ENCODE measurements at places on chromosomes 16 and 17. TPM values are rescaled to one million over a fixed set of nuclear protein-coding genes. Genes with fewer than 3 reads are reported as not detected.
A peak's percentile ranks its signal among the peaks of the same experiment; 100 is the strongest.

NOTUM gene
- polyA plus RNA-seq: 2.2 TPM

USP43 gene
- polyA plus RNA-seq: 8.0 TPM

HOXB13 gene
- not detected for polyA plus RNA-seq

IRX3 gene
- 20.1 TPM for polyA plus RNA-seq

CDH1 gene
- 91.5 TPM for polyA plus RNA-seq

SEPTIN1 gene
- polyA plus RNA-seq: 1.8 TPM

- DNase-seq: no peak
Measured at GRCh38 chr17:20966870-20967269, 75.9 kb downstream of the USP22 start.

DNA sequence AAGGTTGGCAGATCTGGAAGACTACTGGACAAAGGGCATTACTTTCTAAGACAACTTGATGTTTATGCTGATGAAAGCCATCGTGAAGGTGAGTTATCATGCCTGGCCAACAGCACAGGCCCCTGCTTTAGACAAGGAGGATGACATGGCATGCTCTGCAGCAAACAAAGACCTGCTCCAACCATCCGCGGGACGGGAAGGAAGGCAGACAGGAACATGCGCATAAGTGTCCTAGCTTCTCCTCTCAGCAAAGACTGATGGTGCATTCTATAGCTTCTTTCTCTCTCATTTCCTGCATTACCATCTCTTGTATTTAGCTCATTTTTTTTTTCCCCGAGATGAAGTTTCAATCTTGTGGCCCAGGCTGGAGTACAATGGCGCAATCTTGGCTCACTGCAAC is 5.4 kb downstream of the NPLOC4 start:
- no peak for DNase-seq

DNA sequence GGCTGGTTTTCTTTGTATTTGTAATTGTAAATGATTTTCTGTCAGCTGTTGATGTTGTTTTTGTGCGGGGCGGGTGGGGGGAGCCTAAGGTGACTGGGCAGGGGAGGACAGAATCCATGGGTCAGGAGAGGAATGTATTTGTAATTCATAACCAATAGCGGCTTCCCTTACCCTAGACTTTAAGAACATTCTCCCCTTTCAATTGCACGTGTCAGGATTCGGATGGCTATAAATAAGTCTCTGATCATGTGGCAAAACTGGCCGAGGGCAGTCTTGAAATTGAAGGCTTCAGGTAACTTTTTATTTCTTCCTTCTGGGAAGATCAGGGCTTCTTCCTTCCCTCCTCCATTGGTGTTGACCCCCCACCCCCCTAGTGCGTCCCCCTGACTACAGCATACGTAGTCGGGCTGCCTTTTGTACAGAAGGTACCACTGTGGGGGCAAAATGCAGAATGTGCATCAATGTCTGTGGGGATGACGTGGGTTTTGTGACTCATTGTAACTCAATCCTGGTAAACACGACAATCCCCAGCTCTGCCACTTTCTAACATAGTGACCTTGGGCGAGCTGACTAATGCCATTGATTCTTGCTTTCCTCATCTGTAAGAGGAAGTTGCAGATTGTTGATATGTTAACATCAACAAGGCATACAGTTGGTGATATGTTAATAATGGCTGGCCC is 16.2 kb downstream of the MARCHF10 start:
- DNase-seq: no peak

DNA sequence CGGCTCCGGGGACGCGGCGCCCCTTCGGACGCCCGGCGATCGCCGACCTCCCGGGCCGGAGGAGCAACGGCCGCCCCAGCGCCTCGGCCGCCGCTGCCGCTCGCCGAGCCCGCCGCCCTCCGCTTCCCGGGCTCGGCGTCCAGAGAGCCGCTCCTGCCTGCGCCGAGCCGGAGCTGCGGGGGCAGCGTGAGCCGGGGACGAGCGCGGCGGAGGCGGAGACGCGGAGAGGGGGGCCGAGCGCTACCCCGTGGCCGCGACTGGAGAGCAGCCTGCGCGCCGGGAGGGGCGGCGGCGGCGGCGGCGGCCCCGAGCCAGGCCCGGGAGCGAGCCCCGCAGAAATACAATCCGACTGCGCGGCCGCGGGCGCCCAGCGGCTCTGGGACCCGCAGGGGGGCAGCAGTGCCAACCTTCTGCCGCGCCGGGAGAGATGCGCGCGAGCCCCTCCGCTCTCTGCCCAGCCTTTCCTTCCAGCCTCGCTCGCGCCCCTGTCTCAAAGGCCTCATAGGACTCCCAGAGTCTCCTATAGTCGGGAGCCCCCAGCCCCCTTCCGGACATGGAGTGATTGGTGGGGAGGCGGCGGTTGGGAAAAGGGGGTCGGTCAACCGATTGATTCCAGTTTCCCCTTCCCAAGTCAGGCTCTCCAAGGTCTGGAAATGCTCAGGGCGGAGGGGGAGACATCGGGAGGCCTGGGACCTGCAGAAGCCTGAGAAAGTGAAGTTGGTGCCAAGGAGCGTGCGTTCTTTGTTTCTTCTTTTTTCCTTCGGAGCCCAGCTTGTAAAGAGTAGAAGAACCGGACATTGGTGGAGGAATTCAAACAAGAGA is 1.0 kb upstream of the SDK2 start:
- peak; percentile 76 for DNase-seq

DNA sequence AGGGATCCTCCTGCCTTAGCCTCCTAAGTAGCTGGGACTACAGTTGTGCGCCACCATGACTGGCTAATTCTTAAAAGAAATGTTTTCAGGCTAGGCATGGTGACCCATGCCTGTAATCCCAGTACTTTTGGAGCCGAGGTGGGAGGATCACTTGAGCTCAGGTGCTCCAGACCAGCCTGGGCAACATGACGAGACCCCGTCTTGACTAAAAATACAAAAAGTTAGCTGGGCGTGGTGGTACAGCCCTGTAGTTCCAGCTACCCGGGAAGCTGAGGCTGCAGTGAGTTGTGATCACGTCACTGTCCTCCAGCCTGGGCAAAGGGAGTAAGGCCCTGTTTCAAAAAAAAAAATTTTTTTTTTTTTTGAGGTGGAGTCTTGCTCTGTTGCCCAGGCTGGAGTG is 173.1 kb downstream of the SEC14L1 start:
- DNase-seq: no peak

DNA sequence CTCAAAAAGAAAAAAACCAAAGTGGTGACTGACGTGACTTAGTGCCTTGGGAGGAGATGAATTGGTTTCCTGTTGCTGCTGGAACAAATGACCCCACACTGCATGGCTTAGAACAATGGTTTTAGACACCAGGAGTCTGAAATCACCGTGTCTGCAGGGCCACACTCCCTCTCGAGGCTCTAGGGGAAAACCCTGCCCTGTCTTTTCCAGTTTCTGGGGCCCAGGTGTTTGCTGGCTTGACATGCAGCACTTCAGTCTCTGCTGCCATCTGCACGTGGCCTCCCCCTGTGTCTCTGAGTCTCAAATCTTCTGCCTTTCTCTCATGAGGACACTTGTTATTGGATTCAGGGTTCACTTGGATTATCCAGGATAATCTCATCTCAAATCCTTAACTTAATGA is 323.8 kb upstream of the TNRC6C start:
- no peak for DNase-seq

DNA sequence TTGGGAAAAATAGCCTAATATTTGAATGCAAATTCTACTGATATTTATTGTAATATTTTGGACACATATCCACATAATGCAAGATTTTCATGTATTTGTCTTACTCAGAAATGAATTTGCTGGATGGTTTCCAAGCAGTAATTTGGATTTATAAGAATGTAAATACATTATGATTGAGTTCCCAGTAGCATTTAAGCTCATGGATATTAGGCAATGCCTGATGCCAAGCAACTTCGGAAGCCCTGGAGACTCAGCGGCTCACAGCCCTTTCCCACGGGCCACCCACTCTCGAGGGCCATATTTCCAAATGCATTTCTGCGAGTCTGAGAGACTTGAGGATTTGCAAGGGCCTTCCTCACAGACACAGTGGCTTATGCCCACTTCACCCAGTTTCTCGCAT is 62.1 kb upstream of the MYOCD start:
- no peak for DNase-seq

DNA sequence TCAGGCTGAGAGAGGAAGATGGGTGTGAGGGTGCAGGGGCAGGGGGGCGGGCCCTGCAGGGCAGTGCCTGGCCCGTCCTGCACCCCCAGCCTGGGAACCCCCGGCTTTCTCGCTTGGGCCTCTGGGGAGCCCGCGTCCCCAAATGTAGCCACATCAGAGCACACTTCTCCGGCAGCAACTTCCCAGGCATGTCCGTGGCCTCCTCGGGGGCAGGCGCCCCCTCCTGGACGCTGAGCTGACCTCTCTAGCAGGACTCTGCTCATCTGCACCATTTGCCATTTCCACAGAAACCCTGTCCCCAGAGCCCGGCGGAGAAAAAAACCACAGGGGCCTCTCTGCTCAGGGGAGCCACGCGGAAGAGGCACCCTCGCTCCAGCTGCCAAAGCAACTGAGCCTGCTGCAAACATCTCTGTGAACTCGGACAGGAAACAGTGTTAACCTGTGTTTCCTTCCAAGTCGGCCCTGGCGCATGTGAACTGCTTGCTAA is 63.4 kb downstream of the KLHDC4 start:
- no peak for DNase-seq

DNA sequence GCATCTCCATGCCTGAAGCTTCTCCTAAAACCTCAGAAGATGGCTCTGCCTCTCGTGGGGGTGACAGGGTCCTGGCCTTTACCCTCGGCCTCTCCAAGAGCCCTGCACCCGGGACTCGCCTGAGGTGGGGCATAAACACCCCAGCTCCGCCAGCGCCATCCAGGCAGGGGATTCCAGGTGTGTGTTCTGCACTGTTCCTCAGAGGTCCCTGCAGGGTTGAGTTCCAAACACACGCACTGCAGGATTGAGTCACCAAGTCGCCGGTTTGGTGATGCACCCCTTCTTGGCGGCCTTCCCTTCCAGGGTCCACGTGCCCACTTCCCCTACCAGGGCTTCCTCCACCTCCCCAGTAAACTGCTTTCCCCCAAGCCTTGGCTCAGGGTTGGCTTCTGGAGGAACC is 40.0 kb upstream of the RBFOX3 start:
- DNase-seq: no peak

- DNase-seq: no peak
Measured at GRCh38 chr17:15466131-15466530, 1.3 kb downstream of the CDRT4 start.

DNA sequence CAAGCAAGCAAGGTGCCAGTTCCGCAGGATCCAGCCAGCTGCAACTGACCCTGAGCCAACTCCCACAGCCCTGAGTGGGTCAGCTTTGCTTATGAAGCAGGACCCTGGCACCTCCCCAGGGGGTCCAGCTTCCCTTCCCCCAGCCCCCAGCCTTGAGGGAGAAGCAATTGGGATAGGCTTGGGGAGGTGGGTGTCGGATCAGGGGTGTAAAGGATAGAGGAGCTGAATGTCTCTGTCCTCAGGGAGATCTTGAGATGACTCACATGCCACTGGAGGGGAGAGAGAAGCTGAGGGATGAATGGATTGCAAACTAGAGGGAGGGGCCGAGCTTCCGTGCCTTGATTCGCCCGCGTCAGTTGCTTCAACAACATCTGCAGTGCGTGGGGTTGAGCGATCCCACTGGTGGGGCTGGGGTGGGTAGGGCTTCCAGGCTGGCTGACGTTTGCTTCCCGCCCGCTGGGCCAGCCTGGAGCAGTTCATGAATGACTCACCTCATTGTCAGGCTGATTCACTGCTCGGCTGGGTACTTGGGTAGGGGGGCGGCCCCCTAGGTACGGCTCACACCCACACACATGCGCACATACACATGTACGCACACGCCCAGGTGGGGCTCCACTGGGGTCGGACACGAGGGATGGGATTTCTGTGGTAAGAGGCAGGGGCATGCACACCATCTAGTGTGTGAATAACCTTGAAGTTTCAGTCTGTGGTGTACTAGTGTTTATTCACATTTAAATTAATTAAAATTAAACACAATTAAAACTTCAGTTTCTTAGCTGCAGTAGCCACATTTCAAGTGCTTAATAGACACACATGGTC is 3.6 kb upstream of the HROB start:
- peak; percentile 72 for DNase-seq

- DNase-seq: no peak
Measured at GRCh38 chr16:75938818-75939217, 212.5 kb upstream of the CPHXL start.

DNA sequence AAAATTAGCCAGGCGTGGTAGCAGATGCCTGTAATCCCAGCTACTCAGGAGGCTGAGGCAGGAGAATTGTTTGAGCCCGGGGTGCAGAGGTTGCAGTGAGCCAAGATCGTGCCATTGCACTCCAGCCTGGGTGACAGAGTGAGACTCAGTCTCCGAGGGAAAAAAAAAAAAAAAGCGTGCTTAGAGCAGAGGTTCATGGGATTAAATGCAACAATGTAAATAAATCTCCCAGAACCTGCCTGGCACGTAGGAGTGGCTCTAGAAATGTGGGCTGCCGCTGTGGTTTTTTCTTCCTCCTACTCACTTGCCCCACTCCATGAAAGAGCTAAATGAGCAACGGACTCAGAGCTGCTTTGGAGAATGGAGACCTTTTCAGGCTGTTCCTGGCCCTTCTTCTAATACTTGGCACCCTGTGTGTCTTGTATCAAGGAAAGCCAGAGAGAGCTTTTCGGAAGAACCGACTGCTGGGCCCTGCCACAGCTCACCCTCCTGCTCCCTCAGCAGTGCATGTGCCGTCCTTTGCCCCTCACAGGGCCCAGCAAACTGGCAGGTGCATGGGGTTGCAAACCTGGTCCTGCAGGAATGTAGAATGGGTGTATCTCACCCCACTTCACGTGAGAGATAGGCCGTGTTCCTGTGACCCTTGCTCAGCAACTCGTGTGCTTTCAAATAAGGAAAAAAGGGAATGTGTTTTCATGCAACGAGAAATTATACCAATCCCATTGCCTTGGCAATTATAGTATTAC is 52.0 kb downstream of the LDHD start:
- DNase-seq: no peak

DNA sequence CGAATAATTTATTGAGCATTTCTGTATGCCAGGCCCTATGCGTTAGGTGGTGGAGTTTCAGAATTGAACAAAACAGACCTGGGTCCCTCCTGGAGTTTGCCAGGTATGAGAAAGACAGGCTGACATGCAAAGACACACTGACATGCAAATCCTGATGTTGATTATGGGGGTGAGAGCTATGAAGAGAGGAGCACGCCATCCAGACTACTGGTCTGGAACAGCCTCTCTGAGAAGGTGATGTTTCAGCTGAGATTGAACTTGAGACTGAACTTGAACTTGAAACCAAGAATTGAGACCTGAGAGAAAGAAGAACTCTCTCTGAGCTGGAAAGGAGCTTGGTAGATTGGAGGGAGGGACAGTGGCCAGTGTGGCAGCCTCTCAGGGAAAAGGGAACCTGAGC is 14.2 kb upstream of the CACNG4 start:
- no peak for DNase-seq

- DNase-seq: no peak
Measured at GRCh38 chr16:67277294-67277998, 1.9 kb upstream of the PLEKHG4 start.
